ENCODE measurements at places on chromosomes 4 and X.

DNA sequence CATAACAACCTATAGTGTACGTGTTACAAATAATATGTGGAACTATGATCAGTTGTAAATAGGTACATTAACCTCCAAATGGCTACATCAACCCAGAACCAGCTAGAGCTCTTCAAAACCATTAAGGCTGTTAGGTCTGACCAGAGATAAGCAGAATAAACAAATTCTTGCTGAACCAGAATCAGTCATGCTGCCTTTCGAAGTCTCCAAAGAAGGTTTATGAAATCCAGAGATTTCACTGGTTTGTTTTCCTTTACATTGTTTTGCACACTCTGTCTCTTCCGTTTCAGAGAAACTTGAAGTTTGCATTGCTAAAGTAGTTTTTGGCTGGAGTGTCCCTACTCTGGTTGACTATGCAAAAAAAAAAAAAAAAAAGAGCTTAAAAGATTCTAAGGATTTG lies 177.3 kb upstream of the SLIT2 start:
- no peak for DNase-seq

DNA sequence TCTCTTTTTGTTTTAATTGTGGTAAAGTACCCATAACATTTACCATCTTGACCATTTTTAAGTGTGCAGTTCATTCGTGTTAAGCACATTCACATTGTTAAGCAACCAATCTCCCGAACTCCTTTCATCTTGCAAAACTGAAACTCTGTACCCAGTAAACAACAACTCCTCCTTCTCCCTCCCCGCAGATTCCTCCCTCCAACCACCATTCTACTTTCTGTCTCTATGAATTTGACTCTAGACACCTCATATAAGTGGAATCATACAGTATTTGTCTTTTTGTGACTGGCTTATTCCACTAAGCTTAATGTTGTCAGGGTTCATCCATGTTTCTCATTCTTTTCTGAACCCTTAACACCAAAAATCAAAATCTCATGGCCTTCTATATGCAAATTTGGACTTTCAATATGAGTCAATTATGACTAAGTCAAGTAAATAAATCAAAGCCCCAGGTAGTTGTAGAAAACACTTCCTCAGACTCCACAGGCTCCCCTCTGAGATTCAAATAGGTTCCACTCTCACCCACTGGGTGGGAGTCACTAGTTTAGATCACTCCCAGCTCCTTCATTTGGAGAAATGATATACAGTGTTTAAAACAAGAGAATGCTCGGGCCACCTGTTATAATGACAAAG lies 9.8 kb upstream of the RTL5 start:
- DNase-seq = no peak

GRCh38 chr4:76208005-76208765 lies 5.4 kb downstream of the SCARB2 start:
- DNase-seq = no peak

- no peak for DNase-seq
Measured at GRCh38 chrX:114365065-114365834, 218.6 kb upstream of the HTR2C start.

DNA sequence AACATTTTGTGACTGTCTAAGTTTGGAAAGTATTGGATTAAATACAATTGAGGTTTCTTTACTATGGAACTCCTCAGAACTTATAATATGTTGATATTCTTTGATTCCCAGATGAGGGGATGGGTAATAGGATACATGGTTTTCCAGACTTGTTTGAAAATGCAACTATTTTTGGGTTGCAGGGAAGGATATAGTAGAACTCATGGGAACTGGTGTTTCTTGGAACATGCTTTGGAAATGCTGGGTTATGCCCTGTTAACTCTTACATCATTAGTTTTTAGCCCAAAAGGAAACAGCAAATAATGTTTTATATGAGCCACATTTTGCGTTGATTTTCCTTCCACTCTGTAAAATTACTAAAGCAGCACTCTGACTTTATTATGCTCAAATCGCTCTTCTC lies 41.9 kb downstream of the HPF1 start:
- no peak for DNase-seq

DNA sequence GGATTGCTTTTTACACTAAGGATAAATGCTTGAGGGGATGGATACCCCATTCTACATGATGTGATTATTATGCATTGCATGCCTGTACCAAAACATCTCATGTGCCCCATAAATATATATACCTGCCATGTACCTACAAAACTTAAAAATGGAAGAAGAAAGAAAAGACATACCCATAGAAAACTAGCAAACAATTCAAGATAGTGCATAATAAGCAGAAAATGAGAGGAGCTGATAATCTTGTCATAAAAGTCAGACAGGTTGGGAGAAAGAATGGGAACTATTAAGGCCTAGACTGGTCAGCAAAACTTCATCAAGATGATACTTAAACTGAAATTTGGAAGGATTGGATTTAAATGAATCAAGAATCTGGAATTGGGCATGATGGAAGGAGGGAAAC lies 21.6 kb upstream of the MAGEB17 start:
- DNase-seq = no peak

DNA sequence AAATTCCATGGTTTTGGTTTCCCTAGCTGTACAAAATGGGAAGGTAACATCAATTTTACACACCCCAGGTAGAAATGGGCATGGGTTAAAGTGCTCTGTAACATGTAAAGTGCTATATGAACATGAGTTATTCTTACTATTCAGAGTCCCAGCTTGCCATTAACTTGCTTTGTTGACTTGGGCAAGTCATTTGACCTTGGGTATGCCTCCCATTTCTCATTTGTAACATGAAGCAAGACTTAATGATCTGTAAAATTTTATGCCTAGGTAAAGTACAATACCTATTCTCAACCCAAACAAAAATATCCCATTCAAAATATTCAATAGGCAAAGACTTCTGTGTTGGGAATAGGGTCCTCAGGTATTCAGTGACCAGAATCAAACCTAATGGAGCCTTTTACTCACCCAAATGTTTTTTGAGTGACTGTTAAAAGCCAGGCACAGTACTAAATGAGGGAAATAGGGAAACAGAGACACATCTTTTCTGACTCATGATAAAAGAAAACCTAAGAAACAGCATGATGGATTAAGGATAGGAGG lies 126.6 kb downstream of the SH3RF1 start:
- DNase-seq = no peak

DNA sequence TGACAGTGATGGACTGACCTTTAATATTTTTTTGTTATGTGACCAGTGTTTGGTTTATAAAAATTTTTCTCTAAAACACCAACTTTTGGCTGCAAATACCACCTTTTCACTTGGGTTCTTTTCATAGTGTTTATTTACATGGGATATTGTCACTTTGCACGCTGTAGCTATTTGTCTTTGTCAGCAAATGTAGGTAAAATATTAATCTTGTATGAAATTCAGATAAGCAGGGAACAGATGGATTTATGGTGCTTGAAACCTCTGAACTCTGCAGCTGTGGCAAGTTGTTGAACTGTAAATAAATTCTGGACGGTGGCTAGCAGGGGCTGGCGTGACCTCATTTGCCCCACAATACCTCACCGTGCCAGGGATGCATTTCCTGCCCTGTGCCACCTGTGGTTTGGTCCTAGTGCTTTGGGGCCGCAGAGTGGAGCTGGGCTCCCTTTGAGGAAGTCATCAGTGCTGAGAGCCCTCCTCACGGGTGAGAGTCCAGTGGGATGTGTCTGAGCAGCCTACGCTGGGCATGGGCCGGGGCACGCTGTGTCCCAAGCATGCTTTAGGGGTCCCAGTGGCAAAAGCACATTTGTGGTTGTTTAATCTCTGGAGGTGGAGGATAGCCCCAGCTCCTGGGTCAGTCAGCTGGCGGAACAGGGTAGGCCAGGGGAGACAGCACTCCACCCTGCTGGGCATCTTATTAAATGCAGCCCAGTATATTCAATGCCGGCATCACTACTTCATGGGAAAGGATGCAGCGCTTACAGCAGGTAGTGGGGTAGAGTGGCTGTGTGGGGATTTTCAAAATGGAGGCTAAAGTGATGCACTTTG lies 108.6 kb downstream of the TBL1X start:
- no peak for DNase-seq

DNA sequence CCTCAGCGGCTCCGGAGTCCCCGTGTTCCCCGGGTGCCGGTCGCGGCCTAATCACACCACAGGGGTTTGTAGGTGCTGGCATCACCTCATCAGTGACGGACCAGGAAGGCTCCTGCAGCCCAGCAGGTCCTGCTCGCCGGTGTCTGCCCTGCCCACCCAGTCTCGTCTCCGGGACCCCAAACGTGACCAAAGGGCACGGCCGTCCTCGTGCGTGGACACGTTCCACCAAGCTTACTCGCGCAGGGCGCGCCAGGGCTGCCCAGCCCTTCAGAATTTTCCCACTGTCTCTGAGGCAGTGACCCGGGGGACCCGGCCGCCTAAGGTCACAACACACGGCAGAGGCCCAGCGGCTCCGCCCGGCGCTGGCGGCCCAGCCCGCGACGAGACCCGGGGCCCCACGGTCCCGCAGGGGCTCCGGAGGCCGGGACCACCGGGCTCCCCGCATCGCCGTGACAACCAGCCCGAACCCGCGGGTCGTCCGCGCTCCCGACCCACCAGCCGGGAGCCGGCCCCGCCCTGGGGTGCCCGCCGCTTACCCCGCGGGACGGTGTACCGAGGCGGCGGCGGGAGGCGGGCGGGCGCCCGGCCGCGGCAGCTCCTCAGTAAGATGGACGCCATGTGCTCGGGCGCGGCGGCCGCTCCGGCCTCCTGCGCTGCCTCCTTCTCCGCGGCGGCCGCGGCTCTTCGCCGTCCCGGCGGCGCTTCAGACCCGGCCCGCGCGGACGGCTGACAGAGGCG lies 454 bp downstream of the LETM1 start:
- peak; percentile 55 for DNase-seq

DNA sequence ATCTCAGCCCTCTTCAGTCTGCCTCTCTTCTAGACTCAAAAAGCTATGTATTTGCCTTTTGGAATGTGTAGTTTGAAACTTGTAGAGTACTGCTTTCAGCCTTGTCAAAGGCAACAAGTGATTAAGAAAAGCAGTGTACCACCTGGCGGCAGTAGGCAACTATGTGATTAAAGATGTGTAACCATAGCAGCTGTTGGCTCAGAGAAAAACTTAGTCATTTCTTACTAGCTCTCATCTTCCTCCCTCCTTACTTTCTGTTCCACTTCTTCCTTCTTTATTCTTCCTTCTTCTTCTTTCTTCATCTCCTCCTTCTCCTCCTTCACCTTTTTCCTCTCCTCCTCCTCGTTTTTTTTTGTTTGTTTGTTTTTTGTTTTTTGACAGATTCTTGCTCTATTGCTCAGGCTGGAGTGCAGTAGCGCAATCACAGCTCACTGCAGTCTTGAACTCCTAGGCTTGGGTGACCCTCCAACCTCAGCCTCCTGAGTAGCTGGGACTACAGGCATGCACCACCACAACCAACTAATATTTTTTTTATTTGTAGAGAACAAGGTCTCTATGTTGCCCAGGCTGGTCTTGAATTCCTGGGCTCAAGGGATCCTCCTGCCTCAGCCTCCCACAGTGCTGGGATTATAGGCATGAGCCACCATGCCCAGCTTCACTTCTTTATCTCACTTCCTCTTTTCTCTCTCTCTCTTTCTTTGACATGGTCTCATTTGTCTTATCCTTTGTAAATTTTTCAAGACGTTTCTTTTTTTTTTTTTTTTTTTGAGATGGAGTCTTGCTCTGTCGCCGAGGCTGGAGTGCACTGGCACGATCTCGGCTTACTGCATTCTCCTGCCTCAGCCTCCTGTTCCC lies 32.6 kb downstream of the ABHD18 start:
- DNase-seq = no peak

GRCh38 chr4:120348521-120348920 lies 281.9 kb upstream of the MAD2L1 start:
- DNase-seq = no peak

DNA sequence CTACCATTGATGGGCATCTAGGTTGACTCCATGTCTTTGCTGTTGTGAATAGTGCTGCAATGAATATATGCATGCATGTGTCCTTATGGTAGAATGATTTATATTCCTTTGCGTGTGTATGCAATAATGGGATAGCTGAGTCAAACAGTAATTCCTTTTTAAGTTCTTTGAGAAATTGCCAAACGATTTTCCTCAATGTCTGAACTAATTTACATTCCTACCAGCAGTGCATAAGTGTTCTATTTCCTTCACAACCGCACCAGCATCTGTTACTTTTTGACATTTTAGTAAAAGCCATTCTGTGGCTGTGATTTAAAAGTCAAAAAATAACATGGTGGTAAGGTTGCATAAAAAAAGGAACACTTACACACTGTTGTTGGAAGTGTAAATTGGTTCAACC lies 103.1 kb upstream of the FAM47B start:
- no peak for DNase-seq

DNA sequence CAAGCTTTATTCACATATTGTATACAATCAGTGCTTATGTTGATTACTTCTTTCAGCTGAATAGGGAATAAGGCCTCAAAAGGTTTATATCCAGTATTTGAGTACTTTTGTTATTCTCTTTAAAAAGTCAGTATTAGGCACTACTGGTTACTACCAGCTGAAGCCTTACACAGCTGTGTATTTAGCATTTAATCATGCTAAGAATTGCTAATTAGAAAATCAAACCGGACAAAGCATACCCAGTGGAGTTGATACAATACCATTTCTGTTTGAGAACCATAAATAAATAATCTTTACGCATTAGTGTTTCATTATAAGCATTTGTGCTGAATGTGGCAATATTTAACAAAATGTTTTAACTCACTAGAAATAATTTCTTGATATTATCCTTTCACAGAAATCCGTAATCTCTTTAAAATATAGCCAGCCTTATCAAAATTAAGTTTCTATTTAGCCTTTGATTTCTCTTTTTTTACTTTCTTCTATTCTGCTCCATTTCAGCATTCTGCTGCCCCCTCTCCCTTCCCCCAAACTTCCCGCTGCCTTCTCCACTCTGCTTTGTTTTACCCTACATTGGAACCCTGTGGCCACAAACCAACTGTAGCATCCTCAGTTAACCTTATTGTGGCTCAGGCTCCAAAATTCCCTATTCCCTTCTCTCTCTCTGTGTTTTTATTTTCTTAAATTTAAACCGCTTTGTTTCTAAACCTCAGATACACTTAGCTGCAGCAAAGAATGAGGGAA lies 37.8 kb downstream of the UGT8 start:
- DNase-seq = no peak

DNA sequence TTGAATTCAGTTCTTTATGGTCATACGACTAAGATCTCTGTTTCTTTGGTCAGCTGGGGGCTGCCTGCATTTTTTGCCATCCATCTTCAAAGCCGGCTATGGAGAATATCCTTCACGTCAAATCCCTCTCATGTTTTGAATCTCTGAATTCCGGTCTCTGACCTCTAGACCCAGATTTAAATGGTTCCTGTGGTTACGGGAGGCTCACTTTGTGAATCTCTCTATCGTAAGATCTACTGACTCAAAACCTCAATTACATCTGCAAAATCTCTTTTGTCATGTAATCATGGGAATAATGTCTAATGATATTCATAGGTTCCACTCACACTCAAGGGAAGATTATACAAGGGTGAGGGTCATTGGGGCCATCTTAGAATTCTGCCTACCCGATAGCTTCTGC lies 5.7 kb upstream of the MPC1L start:
- DNase-seq = no peak

- DNase-seq = no peak
Measured at GRCh38 chr4:33187035-33187434, 2466.9 kb downstream of the PCDH7 start.

GRCh38 chrX:24920769-24921168 lies 95.0 kb downstream of the ARX start:
- no peak for DNase-seq
